ENCODE measurements at places on chromosomes 3 and 15.
A peak's percentile ranks its signal among the peaks of the same experiment; 100 is the strongest.

GRCh38 chr15:57591237-57591821, 375 bp upstream of the MYZAP start:
- DNase-seq = no peak

DNA sequence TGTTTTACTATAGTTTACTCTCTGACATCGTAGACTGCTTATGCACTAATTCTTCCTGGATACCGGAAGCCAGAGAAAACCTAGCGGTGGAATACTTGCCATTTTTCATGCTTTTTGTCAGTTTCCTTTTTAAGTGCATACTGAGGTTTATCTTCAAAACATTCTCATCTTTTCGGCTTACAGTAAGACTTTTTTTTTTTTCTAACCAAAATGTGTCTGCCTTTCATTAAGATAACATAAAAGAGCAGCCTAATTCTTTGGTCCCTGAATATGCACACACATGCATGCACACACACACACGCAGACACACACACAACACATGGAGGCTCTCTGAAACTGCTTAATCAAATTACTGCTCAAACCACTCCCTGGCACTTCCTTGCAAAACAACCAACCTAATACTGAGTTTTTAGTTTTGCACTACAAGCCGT, 1.3 kb downstream of the ZNF445 start:
- peak; percentile 68 for DNase-seq

GRCh38 chr3:153268564-153269279, 106.7 kb downstream of the RAP2B start:
- no peak for DNase-seq

DNA sequence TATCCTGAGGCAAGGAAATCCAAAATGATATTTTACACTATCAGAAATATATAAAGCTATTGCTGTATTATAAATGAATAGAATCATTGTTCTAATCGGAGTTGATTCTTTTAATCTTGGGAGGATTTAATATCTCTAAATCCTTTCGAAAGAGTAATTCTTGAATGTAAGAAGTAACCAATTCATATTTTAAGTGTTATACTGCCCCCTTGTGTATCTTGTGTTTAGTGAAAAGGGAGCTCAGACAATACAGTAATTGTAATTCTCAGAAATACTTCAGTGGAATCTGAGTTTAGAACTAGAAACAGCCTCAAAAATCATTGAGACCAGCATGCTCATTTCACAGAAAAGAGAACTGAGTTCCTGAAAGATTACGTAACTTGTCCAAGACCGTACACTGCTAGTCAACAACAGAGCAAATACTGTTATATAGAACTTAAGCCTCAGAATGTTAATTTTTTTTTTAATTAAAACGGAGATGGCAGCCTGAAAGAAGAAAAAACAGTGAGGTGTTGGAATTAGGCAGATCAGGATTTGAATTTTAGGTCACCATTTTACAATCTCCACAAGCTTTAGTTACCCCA, 42.9 kb downstream of the PLCH1 start:
- DNase-seq = peak; percentile 93
